ENCODE measurements at places on chromosomes 16 and 17.

- no peak for DNase-seq
These were observed 3.9 kb downstream of the SMIM5 start for GRCh38 chr17:75637143-75637538.

DNA sequence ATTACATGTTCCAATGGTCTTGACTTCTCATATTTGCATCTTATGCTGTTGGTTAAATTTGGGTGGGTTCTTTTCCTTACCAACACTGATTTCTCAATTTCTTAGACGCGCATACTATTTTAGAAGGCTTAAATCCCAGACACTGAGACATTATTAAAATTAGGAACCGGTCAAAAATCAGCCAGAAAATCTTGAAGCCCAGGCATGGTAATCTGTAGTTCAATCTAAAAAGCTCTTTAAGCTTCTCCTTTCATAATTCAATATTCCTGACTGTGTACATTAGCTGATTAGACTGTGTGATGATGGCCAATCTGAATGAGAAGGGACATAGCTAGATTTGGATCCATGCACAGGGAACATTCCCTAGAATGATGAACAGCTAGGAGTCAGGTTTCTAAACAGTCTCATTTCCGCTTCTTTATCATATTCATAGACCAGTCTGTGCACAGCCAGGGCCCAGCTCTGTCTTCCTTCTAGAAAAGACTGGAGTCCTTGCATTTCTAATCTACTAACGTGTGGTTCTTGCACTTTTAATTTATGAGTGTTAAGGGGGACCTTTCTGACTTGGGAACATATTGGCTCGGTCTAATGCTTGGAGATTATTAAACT lies 189.3 kb downstream of the AATF start:
- DNase-seq: no peak

GRCh38 chr17:39277110-39277509 lies 51.4 kb upstream of the STAC2 start:
- no peak for DNase-seq

DNA sequence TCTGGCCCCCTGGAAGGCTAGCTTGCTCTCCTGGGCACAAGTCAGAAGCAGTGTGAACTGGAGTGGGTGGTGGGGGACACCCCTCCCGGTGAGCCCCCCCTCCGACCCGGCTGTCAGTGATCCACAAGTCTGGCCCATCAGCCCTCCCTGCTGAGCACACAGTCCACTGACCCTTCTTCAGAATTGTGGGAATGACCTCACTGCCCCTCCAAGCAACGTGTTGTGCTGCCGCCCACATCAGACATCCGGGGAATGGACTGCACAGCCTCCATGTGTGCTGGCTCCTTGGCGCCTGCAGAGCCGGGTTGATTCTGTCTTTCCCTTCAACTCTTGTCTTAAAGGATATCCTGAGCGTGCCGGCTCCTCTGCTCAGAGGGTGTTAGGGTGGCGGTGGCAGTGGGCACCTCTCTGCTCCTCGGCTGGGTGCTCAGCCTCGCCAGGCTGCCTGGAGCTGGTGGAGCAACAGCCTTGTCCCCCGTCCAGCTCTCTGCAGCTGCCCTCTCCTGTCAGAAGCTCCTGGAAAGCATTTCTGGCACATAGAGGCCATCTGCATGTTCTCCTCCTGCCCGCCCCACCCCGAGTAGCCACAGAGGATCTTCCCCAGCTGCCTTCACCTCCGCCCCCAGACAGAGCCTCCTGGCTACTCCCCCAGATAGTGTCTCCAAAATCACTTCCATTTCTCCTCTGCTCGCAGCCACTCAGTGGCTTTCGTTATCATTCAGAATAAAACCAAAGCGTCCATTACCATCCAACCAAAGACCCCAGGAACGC lies 19.8 kb downstream of the NPTX1 start:
- no peak for DNase-seq

GRCh38 chr16:9134306-9134705 lies 42.9 kb downstream of the HAPSTR1 start:
- no peak for DNase-seq

GRCh38 chr16:50298591-50299507 lies 32.5 kb downstream of the ADCY7 start:
- DNase-seq: no peak

Measured in activated CD4-positive, CD25-positive, alpha-beta regulatory T cell (primary cell).